Progenitor cell of endocrine pancreas (in vitro differentiated cells): ENCODE measurements at places on chromosomes 1 and 21. TPM values are rescaled to one million over a fixed set of nuclear protein-coding genes. Genes with fewer than 3 reads are reported as not detected.

Gene SVBP
- 58.4 and 65.8 TPM in 2 replicates for total RNA-seq

Gene NEK2
- total RNA-seq, result 17.6 and 20.8 TPM in 2 replicates

Gene FGR
- total RNA-seq, result not detected in 2 replicates

Gene MMEL1
- 0.64 and 0.93 TPM in 2 replicates for total RNA-seq

Gene MAN1A2
- total RNA-seq, result 66.5 and 67.7 TPM in 2 replicates

Gene BPNT1
- 27.1 and 27.6 TPM in 2 replicates for total RNA-seq

Gene RGS16
- 0.98 and 1.5 TPM in 2 replicates for total RNA-seq

Gene SSBP3
- total RNA-seq, result 149 and 161 TPM in 2 replicates

Gene RGS8
- 0.05 TPM in 1 of 2 replicates, not detected in the other for total RNA-seq

DNA sequence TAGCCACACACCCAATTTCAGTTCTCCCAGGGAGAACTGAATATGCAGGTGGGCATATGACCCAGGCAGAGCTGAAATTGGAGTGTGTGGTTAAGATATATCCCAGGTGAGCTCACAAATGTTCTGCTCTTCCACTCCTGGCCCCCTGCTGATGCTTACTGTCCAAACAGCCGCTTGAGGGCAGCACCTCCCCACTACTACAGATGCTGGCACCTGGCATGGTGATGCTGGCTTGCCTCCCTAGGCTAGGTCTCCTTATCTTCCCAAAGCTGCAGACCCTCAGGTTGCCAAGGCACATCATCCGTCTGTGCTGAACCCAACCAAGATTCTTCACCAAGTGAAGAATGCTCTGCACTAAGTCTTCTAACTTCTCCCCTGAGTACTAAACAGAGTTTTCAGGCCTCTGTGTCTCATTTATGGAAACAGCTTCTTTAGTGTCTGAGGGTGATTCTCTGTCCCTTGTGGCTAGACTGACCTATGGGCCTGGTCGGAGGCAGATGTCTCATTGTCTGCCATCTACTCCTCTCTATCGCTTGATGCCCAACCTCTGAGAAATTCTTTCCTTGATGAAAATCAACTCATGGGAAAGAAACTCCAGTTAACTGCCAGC lies 27.2 kb downstream of the XCL1 start:
- peak; percentile 69 for DNase-seq
- no peak overlapping the region for H3K27ac ChIP-seq
- H3K4me1 ChIP-seq, result peaks cover 2% of the 10 kb centered on the region
- no peaks in the 10 kb centered on the region for H3K36me3 ChIP-seq

- H3K27me3 ChIP-seq, result peaks cover 35% of the 10 kb centered on the region
- no peak overlapping the region for H3K27ac ChIP-seq
- no peak overlapping the region for H3K4me3 ChIP-seq
- H3K4me1 ChIP-seq, result no peaks in the 10 kb centered on the region
- DNase-seq, result no peak
These were observed 34.5 kb upstream of the CD1D start for GRCh38 chr1:158146165-158146564.

DNA sequence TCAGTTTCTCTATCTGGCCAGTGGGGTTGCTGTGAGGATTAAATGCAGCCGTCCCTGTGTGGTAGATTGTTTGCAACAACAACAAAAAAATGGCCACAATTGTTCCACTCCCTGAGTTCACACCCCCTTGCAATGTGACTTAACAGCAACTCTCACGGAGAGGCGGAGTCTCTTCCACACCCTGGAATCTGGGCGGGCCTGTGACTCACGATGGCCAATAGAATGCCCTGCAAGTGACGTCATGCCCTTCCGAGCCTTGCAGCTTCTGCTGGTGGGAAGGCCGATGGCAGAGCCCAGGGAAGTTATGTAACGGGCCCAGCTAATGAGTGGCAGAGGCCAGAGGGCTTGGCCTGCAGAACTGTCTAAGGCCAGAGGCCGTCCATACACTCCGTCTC lies 87.9 kb downstream of the RIPK4 start:
- no peak overlapping the region for H3K4me3 ChIP-seq
- H3K27me3 ChIP-seq, result no peaks in the 10 kb centered on the region
- H3K36me3 ChIP-seq, result no peaks in the 10 kb centered on the region
- peak overlapping the region; percentile 99 for H3K27ac ChIP-seq

GRCh38 chr21:28436286-28436932 lies 556.3 kb downstream of the LTN1 start:
- H3K4me3 ChIP-seq, result no peak overlapping the region
- DNase-seq, result no peak
- H3K4me1 ChIP-seq, result no peaks in the 10 kb centered on the region
- no peak overlapping the region for H3K27ac ChIP-seq
- H3K36me3 ChIP-seq, result no peaks in the 10 kb centered on the region
- H3K27me3 ChIP-seq, result no peaks in the 10 kb centered on the region

DNA sequence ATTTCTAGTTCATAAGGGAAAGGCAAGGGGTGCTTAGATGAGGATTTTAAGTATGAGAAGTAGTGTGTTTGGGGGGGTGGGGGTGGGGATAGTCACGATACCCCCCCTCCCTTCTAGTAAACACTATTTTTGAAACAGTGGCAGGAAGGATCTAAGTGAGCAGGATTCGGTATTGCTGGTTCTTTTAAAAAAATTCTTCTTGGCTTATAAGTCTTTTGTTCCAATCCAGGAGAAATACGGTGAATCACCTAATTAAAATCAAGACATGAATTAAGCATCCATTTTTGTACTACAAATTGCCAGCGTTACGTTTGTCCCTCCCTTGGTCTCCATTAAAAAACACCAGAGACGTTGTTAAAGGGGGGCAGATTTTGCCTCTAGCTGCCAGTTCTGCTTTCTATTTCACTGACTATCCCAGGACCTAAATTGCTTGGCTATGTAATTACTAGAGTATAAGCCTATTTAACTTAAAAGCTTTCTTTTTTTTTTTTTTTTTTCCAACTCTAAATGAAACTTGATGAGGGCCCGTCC lies 911 bp downstream of the LMO4 start:
- H3K4me1 ChIP-seq, result peaks cover 41% of the 10 kb centered on the region
- H3K36me3 ChIP-seq, result peaks cover 20% of the 10 kb centered on the region
- H3K27ac ChIP-seq, result peak overlapping the region; percentile 99
- H3K4me3 ChIP-seq, result peak overlapping the region; percentile 86
- H3K27me3 ChIP-seq, result no peaks in the 10 kb centered on the region
- no peak for DNase-seq

- H3K27me3 ChIP-seq, result no peaks in the 10 kb centered on the region
- H3K4me3 ChIP-seq, result no peak overlapping the region
- no peak overlapping the region for H3K27ac ChIP-seq
- H3K4me1 ChIP-seq, result peaks cover 6% of the 10 kb centered on the region
- peaks cover 5% of the 10 kb centered on the region for H3K36me3 ChIP-seq
These were observed 37.8 kb downstream of the CYP4A11 start for GRCh38 chr1:46903481-46903880.

DNA sequence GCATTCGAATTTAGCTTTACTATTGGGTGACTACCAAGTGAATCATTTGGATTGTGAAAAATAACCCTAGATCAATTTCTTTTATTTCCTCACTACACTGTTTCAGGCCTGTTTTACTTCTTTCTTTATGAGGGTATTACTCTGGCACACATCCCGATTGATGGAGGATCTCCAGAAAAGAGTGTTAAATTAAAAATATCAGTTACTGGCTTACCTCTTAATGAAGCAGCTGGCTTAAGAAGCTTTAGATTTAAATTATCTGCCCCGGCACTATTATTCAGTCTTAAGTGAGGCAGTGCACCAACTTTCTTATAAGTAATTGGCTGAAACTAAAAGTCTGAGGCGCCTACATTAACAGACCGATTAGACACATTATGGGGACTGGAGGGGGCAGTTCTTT lies 1097.4 kb downstream of the TTLL7 start:
- H3K4me1 ChIP-seq, result peaks cover 1% of the 10 kb centered on the region
- no peaks in the 10 kb centered on the region for H3K36me3 ChIP-seq
- no peak for DNase-seq
- no peak overlapping the region for H3K27ac ChIP-seq

- DNase-seq, result no peak
- H3K4me3 ChIP-seq, result peak overlapping the region; percentile 48
- H3K27me3 ChIP-seq, result no peaks in the 10 kb centered on the region
These were observed 3.0 kb downstream of the ADPRS start for GRCh38 chr1:36091698-36092097.

GRCh38 chr21:39613041-39613934 lies 548 bp downstream of the B3GALT5 start:
- peaks cover 22% of the 10 kb centered on the region for H3K4me1 ChIP-seq
- DNase-seq, result no peak
- no peaks in the 10 kb centered on the region for H3K36me3 ChIP-seq
- H3K4me3 ChIP-seq, result peak overlapping the region; percentile 73
- peak overlapping the region; percentile 76 for H3K27ac ChIP-seq

- H3K27me3 ChIP-seq, result no peaks in the 10 kb centered on the region
- no peak overlapping the region for H3K4me3 ChIP-seq
- H3K4me1 ChIP-seq, result peaks cover 33% of the 10 kb centered on the region
- no peak overlapping the region for H3K27ac ChIP-seq
- DNase-seq, result no peak
These were observed 67.7 kb downstream of the HSF2BP start for GRCh38 chr21:43591571-43591970.

- H3K36me3 ChIP-seq, result no peaks in the 10 kb centered on the region
- no peak for DNase-seq
- no peak overlapping the region for H3K4me3 ChIP-seq
- H3K4me1 ChIP-seq, result peaks cover 4% of the 10 kb centered on the region
- peaks cover 9% of the 10 kb centered on the region for H3K27me3 ChIP-seq
- H3K27ac ChIP-seq, result peak overlapping the region; percentile 20
These were observed 37.2 kb upstream of the ACOT11 start for GRCh38 chr1:54510715-54511270.

GRCh38 chr1:89547563-89548116 lies 23.0 kb downstream of the LRRC8B start:
- H3K27ac ChIP-seq, result no peak overlapping the region
- H3K36me3 ChIP-seq, result no peaks in the 10 kb centered on the region
- H3K4me3 ChIP-seq, result no peak overlapping the region

DNA sequence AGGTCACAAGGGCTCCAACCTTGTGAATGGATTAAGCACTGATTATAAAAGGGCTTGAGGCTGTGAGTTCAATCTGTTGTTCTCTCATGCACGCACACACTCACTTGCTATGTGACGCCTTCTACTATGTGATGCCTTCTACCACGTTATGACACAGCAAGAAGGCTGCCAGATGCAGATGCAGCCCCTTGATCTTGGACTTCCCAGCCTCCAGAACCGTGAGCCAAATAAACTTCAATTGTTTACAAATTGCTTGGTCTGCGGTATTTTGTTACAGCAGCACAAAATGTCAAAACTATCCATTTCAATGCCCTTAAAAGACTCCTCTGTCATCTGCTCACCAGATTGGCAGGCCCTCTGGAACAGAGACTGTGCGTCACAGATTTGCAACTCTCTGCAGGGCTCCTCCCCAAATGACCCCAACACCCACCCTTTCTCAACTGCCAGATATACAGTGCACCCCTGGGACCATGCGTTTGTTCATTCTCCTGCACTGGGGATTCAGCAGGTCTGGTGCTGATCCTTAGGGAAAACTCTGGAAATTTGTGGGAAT lies 47.8 kb upstream of the KANK4 start:
- no peak for DNase-seq
- no peak overlapping the region for H3K27ac ChIP-seq
- H3K4me1 ChIP-seq, result peaks cover 17% of the 10 kb centered on the region
- H3K4me3 ChIP-seq, result no peak overlapping the region

GRCh38 chr1:227312361-227313025 lies 5.8 kb downstream of the CDC42BPA start:
- no peak overlapping the region for H3K4me3 ChIP-seq
- H3K36me3 ChIP-seq, result no peaks in the 10 kb centered on the region
- no peaks in the 10 kb centered on the region for H3K27me3 ChIP-seq
- no peak for DNase-seq
